Type B pancreatic cell (in vitro differentiated cells): ENCODE measurements at places on chromosomes 4 and X. TPM values are rescaled to one million over a fixed set of nuclear protein-coding genes. Genes with fewer than 3 reads are reported as not detected.

GRCh38 chr4:89836897-89837384, at the start of gene SNCA:
Gene SNCA, minus strand, starts transcription at chr4:89837161. Its CDS starts 1,494 bp downstream, at chr4:89835667.
- H3K27ac ChIP-seq: peak within 1 kb of the TSS; percentile 75
- H3K4me1 ChIP-seq: peaks cover 17% of the 10 kb centered on the region

F8A2 gene
- total RNA-seq: not detected in 2 replicates

DNA sequence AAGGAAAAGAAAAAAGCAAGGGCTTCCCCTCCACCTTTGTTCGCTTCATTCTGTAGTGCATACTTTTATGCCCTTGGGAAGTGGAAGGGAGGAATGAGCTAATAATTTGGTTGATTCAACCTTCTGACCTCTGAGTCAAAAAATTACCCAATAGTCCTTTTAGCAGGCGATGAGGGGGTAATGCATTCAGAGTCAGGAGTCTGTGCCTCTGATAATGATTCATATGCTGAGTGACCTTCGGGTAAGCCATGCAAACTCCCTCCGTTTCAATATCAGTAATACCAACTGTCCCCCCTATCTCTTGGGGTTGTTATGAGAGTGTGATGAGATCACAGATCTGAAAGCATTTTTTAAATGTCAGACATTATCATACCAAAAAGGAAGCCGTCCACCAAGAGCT, 41.6 kb upstream of the ACSL4 start:
- H3K4me1 ChIP-seq: peaks cover 21% of the 10 kb centered on the region
- DNase-seq: no peak
- H3K36me3 ChIP-seq: no peaks in the 10 kb centered on the region

GRCh38 chr4:145351922-145352321, 129.7 kb upstream of the SMAD1 start:
- H3K4me3 ChIP-seq: no peak overlapping the region
- H3K4me1 ChIP-seq: peaks cover 6% of the 10 kb centered on the region
- no peak overlapping the region for H3K27ac ChIP-seq

DNA sequence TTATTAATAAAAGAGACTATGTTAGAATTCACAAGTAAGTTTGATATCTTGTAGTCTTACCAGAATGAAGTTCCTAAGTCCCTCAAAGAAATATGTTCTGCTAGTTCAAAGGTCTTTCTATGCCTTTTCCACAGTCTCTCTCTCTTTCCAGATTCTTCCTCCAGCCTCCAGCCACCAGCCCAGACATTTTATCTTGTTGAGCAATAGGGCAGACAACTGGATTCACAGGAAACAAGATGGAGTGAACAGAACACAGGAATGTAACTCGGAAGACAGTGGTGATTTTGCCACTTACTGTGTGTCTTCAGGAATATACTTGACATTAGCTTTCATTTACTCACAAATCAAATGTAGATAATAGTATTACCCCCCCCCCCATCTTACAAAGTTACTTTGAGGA, 17.1 kb upstream of the CPEB2 start:
- no peak overlapping the region for H3K27ac ChIP-seq
- no peak overlapping the region for H3K4me3 ChIP-seq
- no peaks in the 10 kb centered on the region for H3K27me3 ChIP-seq
- H3K4me1 ChIP-seq: no peaks in the 10 kb centered on the region
- DNase-seq: no peak
- no peaks in the 10 kb centered on the region for H3K36me3 ChIP-seq

GRCh38 chr4:110615353-110616237, 7.3 kb downstream of the PITX2 start:
- peak overlapping the region; percentile 58 for H3K27ac ChIP-seq
- H3K4me1 ChIP-seq: peaks cover 33% of the 10 kb centered on the region
- no peak for DNase-seq

DNA sequence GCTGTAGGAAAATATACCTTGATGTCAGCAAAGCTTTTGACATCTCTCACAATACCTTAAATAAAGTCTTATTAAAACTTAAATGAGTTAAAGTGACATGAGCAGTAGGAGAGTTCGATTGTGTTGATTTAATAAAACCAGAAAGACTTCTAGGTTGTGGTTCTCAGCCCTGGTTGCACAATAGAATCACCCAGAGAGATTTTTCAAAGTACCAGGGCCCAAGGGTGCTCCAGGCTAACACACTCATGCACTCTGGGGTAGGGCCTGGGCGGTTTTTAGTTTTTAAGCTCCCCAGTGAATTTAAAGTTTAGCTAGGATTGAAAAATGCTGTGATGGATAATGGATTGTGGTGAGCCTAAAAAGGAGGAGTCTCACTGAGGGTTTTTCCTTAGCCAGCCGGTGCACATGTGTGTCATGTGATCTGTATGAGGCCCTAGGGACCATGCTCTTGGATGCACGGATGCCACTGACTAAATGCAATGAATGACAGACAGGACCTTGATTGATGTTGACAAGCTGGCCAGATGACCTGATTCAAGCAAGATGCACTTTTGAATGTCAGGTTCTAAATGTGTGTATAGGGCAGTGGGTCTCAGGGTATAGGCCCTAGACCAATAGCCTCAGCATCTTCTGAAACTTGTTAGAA, 185.0 kb downstream of the PTTG2 start:
- peaks cover 7% of the 10 kb centered on the region for H3K36me3 ChIP-seq
- H3K4me3 ChIP-seq: no peak overlapping the region
- peaks cover 23% of the 10 kb centered on the region for H3K4me1 ChIP-seq
- no peak for DNase-seq
- H3K27ac ChIP-seq: no peak overlapping the region

DNA sequence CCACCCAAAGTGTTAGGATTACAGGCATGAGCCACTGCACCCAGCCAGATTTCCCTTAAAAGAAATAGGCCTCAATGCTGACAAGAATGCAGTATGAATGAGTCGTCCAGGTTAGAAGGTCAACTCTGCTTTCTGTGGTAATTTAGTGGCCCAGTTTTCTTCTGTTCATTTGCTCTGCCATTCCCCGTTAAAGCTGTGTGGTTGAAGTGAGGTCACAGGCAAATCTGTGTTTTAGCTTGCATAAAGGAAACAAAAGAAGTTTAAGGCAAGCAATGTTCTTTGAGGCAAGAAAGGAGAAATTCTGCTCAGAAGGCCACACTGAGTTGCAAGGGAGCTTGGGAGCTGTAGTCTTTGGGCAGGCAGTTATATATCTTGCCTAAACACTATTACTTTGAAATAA, 176.8 kb downstream of the LARP7 start:
- no peak overlapping the region for H3K4me3 ChIP-seq
- H3K4me1 ChIP-seq: peaks cover 10% of the 10 kb centered on the region
- DNase-seq: no peak
- H3K27ac ChIP-seq: no peak overlapping the region
- no peaks in the 10 kb centered on the region for H3K36me3 ChIP-seq

FGFR3 gene
- total RNA-seq: 44.3 and 63.9 TPM in 2 replicates

- H3K27me3 ChIP-seq: peaks cover 5% of the 10 kb centered on the region
- no peaks in the 10 kb centered on the region for H3K4me1 ChIP-seq
- H3K36me3 ChIP-seq: no peaks in the 10 kb centered on the region
Observed at GRCh38 chrX:135432453-135432852, 10.7 kb downstream of the SMIM10L2A start.

GRCh38 chr4:90198086-90198847, 71.1 kb downstream of the CCSER1 start:
- no peaks in the 10 kb centered on the region for H3K36me3 ChIP-seq
- no peak overlapping the region for H3K27ac ChIP-seq
- DNase-seq: no peak
- H3K4me1 ChIP-seq: peaks cover 3% of the 10 kb centered on the region
- no peaks in the 10 kb centered on the region for H3K27me3 ChIP-seq
- no peak overlapping the region for H3K4me3 ChIP-seq

GRCh38 chr4:153579410-153579809, 104.7 kb upstream of the TLR2 start:
- H3K27me3 ChIP-seq: no peaks in the 10 kb centered on the region
- H3K36me3 ChIP-seq: peaks cover 16% of the 10 kb centered on the region
- H3K4me3 ChIP-seq: no peak overlapping the region
- no peak overlapping the region for H3K27ac ChIP-seq

GRCh38 chr4:186852073-186852420, 128.4 kb upstream of the FAT1 start:
- no peak overlapping the region for H3K4me3 ChIP-seq
- H3K27me3 ChIP-seq: no peaks in the 10 kb centered on the region
- H3K27ac ChIP-seq: no peak overlapping the region
- no peaks in the 10 kb centered on the region for H3K4me1 ChIP-seq
- no peak for DNase-seq

DNA sequence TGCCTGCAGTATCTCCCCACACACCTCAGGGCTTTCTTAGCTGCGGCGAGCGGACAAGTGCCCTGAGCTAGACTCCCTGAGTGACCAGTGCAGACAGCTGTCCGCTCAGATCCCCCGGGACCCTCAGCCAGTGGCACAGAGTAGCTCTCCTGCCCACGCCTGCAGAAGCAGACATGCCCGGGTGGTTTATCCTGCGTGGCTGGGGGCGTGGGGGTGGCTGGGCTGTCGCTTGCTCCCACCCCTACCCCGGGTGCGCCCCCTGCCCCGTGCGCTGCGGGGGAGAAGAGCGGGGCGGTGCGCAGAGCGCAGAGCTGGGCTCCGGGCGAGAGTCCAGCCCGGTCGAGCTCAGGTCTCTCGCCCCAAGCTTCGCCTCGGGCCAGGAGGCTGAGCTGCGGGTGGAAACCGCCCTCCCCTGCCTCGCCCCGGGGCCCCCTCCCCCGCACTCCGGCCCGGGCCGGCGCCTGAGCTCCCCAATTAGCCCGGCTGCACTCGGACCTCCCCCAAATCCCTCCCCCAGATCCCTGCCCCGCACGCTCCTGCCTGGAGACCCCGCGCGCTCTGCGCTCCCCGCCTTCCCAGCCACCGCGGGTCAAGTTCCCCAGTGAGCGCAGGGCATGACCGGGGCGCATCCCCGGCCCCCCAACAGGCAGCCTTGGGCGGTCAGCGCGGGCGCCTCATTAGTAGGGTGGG, 11.7 kb upstream of the SHOX start:
- no peak overlapping the region for H3K4me3 ChIP-seq
- peaks cover 87% of the 10 kb centered on the region for H3K27me3 ChIP-seq
- no peak overlapping the region for H3K27ac ChIP-seq
- H3K4me1 ChIP-seq: peaks cover 4% of the 10 kb centered on the region
- H3K36me3 ChIP-seq: no peaks in the 10 kb centered on the region

- no peaks in the 10 kb centered on the region for H3K27me3 ChIP-seq
- no peak overlapping the region for H3K27ac ChIP-seq
- no peaks in the 10 kb centered on the region for H3K4me1 ChIP-seq
- no peak overlapping the region for H3K4me3 ChIP-seq
Observed at GRCh38 chr4:180219080-180219479, 2024.1 kb upstream of the TENM3 start.

DNA sequence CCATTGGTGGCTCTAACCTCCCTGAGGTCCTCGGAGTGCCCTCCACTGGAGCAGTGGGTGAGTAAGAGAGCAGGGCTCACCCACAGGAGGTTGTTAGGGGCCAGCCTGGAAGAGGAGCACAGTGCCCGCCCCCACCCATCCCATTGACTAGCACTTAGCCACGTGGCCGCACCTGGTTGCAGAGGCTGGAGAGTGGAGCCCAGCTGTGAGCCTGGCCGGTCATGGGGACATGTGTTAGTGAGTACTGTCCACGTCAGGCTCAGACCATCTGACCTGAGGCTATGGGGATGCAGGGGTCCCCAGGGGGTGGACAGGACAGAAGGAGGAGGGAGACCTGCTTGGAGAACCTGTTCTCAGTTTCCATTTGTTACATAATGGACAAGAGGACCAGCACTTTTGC, 1.4 kb upstream of the MAN2B2 start:
- no peaks in the 10 kb centered on the region for H3K4me1 ChIP-seq
- H3K27ac ChIP-seq: no peak overlapping the region
- no peak for DNase-seq
- peaks cover 40% of the 10 kb centered on the region for H3K27me3 ChIP-seq
- H3K4me3 ChIP-seq: no peak overlapping the region
- no peaks in the 10 kb centered on the region for H3K36me3 ChIP-seq

GRCh38 chrX:72268597-72269365, 8.3 kb downstream of the RPS4X start:
- no peak overlapping the region for H3K27ac ChIP-seq
- no peaks in the 10 kb centered on the region for H3K27me3 ChIP-seq
- peaks cover 15% of the 10 kb centered on the region for H3K4me1 ChIP-seq
- H3K36me3 ChIP-seq: peaks cover 40% of the 10 kb centered on the region
- DNase-seq: no peak

GRCh38 chr4:11799196-11799595, 370.5 kb upstream of the HS3ST1 start:
- no peaks in the 10 kb centered on the region for H3K36me3 ChIP-seq
- H3K27me3 ChIP-seq: no peaks in the 10 kb centered on the region
- no peak overlapping the region for H3K4me3 ChIP-seq
- no peak for DNase-seq
- no peak overlapping the region for H3K27ac ChIP-seq
- no peaks in the 10 kb centered on the region for H3K4me1 ChIP-seq

DNA sequence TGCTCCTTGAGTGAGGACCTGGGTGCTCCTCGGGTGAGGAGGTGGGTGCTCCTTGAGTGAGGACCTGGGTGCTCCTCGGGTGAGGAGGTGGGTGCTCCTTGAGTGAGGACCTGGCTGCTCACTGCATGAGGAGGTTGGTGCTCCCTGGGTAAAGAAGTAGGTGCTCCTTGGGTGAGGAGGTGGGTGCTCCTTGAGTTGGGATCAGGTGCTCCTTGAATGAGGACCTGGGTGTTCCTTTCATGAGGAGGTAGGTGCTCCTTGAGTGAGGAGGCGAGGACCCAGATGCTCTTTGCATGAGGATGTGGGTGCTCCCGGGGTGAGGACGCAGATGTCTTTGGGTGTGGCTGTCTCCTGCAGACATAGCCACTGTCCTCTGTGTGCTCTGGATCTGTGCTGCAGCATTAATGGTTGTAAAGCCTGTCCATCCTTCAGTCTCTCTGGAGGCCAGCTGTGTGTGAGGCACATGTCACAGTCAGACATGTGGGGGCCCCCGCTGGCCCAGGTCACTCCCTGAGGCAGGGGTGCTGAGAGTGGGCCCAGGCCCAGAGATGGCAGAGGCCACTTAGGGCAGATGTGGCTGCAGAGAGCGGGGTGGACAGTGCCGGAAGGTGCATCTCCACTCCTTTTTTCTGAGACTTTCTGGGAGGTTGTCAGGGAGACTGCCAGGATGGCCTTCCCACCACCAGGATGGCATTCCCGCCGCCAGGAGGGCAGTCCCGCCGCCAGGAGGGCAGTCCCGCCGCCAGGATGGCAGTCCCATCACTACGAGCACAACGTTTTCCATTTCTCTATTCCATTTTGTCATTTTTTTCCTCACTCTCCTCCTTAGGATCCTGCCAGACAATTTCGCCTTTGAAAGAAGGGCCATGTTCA, 101.8 kb downstream of the HMX1 start:
- no peak overlapping the region for H3K27ac ChIP-seq
- peaks cover 20% of the 10 kb centered on the region for H3K27me3 ChIP-seq
- H3K4me1 ChIP-seq: peaks cover 3% of the 10 kb centered on the region
- H3K36me3 ChIP-seq: no peaks in the 10 kb centered on the region

DNA sequence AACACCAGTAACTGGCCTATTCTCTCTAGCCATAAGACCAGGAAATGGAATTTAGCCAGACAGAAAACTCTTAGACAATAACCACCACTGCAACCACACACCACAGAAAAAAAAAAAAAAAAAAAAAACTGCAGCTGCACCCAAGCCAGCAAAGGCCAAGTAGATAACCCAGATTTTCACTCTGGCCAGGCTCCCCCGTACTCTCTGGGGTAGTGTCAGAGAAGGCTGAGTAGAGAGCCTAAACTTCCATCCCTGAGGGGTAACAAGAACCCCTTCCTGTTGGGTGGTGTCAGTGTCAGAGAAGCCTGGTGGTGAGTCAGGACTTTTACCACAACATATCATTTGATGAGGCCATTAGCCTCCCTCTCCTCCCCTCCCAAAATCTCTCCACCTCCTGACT, 5.6 kb upstream of the DLG3 start:
- H3K36me3 ChIP-seq: no peaks in the 10 kb centered on the region
- no peak for DNase-seq
- H3K4me1 ChIP-seq: no peaks in the 10 kb centered on the region
